Activated CD4-positive, alpha-beta T cell treated with anti-CD3 and anti-CD28 coated beads for 36 hours (primary cell): ENCODE measurements at places on chromosomes 4 and X.

GRCh38 chr4:53367721-53368120 lies 1.9 kb upstream of the SCFD2 start:
- H3K27ac ChIP-seq, result no peak overlapping the region
- H3K4me3 ChIP-seq, result no peak overlapping the region
- H3K36me3 ChIP-seq, result peaks cover 1% of the 10 kb centered on the region
- peaks cover 28% of the 10 kb centered on the region for H3K4me1 ChIP-seq

DNA sequence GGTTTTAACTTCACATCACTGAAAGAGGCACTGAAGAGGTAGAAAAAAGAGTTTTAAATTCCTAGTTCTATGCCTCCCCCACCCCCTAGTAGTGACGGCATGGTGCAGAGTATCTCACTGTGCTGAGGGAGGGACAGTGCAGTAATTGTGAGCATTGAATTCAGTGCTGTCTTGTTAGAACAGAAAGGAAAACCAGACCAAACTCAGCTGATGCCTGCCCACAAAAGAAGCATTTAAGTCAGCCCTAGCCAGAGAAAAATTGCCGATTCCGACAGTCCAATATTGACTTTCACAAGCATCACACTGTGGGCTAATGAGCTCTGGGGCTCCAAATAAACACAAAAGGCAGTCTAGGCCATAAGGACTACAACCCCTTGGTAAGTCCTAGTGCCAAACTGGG lies 417.7 kb downstream of the AR start:
- H3K27ac ChIP-seq, result no peak overlapping the region
- H3K27me3 ChIP-seq, result no peaks in the 10 kb centered on the region
- no peaks in the 10 kb centered on the region for H3K36me3 ChIP-seq
- no peaks in the 10 kb centered on the region for H3K4me1 ChIP-seq

GRCh38 chr4:8312976-8313375 lies 43.4 kb downstream of the HTRA3 start:
- no peak for DNase-seq
- no peaks in the 10 kb centered on the region for H3K4me1 ChIP-seq
- H3K4me3 ChIP-seq, result no peak overlapping the region
- no peaks in the 10 kb centered on the region for H3K36me3 ChIP-seq
- H3K27ac ChIP-seq, result no peak overlapping the region

- H3K4me3 ChIP-seq, result no peak overlapping the region
- peaks cover 20% of the 10 kb centered on the region for H3K4me1 ChIP-seq
- DNase-seq, result no peak
- peaks cover 65% of the 10 kb centered on the region for H3K36me3 ChIP-seq
- H3K27me3 ChIP-seq, result no peaks in the 10 kb centered on the region
Measured at GRCh38 chr4:17583276-17583675, 6.3 kb downstream of the LAP3 start.

DNA sequence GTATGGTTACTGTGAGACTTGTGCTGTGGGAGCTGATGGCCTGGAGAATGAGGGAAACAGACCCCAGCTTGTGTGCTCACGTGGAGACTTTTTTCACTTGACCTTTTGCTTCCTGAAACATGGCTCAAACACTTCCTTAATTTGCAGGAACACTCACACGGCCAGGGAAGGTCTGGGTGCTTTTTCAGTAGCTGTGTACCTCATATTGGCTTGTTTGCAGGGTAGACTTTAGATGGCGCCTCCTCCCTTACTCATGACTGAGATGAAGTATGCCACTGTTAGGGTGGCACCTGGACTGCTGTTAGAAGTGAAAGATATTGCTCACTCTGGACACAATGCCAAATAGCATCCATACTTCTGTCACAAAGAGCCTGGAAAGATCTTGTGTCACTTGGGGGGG lies 75.7 kb upstream of the WDR1 start:
- no peak overlapping the region for H3K27ac ChIP-seq
- no peaks in the 10 kb centered on the region for H3K36me3 ChIP-seq
- no peaks in the 10 kb centered on the region for H3K4me1 ChIP-seq
- H3K4me3 ChIP-seq, result no peak overlapping the region
